ENCODE measurements at places on chromosomes 1 and 21.
A peak's percentile ranks its signal among the peaks of the same experiment; 100 is the strongest.

DNA sequence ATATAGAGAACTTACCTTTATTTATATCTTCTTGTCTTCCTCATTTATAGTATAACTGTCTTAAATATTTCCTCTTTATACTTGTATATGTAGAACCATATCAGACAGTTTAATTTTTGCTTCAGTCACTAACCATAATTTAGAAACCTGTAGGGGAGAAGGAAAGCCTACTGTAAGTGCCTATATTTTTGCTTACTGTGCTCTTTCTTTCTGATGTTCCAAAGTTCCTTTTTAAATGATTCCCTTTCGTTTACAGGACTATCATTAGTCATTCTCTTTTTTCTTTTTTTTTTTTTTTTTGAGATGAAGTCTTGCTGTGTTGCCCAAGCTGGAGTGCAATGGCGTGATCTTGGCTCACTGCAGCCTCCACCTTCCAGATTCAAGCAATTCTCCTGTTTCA, 109.7 kb downstream of the CENPF start:
- H3K4me3 ChIP-seq = no peak overlapping the region
- H3K36me3 ChIP-seq = no peaks in the 10 kb centered on the region
- no peaks in the 10 kb centered on the region for H3K4me1 ChIP-seq
- H3K27me3 ChIP-seq = no peaks in the 10 kb centered on the region
- no peak overlapping the region for H3K27ac ChIP-seq
- no peak for DNase-seq

- no peak for DNase-seq
- no peaks in the 10 kb centered on the region for H3K27me3 ChIP-seq
- H3K4me3 ChIP-seq = no peak overlapping the region
- H3K36me3 ChIP-seq = no peaks in the 10 kb centered on the region
- no peaks in the 10 kb centered on the region for H3K4me1 ChIP-seq
Observed at GRCh38 chr1:194535369-194535768, 1349.0 kb upstream of the B3GALT2 start.

- no peak overlapping the region for H3K4me3 ChIP-seq
- no peak for DNase-seq
- no peaks in the 10 kb centered on the region for H3K36me3 ChIP-seq
Observed at GRCh38 chr1:215397106-215397505, 170.0 kb upstream of the KCTD3 start.

DNA sequence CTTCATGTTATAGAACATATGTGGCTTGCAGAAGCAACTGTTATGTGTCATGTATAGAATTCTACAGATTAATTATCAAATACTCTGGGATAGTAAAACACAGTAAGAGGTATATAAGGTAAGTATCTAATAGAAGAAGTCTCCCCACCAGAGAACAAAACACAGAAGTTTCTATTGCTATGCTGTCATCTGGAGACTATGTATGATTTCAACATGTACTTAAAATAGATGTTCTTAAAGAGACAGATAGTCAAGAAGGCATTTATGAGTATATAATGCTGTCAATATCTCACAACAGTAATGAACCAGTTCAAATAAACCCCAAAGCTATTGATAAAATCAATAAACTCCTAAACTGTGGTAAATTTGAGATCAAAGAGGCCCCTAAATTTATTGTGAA, 8.1 kb upstream of the ADCY10 start:
- peaks cover 3% of the 10 kb centered on the region for H3K4me1 ChIP-seq
- H3K36me3 ChIP-seq = no peaks in the 10 kb centered on the region
- DNase-seq = no peak
- no peak overlapping the region for H3K27ac ChIP-seq
- no peak overlapping the region for H3K4me3 ChIP-seq

DNA sequence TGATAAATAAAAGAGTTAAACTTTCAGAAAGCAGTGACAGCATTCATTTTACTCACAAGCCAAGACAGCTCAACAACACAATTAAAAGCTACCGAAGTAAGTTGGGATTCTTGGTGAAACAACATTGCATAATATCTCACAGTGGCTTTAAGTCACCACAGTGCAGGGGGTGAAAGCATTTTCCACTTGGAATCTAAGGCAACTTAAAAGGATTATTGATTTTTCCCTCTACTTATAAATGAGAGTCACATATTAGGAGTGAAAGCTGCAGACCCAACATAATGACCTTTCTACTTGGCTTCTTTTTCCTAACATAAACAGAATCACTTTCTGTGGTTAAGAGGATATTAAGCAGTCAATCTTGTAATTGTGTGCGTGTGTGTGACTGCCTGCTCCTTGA, 536.6 kb upstream of the CXADR start:
- H3K27ac ChIP-seq = peak overlapping the region; percentile 64
- no peaks in the 10 kb centered on the region for H3K27me3 ChIP-seq
- H3K36me3 ChIP-seq = no peaks in the 10 kb centered on the region
- no peak for DNase-seq

DNA sequence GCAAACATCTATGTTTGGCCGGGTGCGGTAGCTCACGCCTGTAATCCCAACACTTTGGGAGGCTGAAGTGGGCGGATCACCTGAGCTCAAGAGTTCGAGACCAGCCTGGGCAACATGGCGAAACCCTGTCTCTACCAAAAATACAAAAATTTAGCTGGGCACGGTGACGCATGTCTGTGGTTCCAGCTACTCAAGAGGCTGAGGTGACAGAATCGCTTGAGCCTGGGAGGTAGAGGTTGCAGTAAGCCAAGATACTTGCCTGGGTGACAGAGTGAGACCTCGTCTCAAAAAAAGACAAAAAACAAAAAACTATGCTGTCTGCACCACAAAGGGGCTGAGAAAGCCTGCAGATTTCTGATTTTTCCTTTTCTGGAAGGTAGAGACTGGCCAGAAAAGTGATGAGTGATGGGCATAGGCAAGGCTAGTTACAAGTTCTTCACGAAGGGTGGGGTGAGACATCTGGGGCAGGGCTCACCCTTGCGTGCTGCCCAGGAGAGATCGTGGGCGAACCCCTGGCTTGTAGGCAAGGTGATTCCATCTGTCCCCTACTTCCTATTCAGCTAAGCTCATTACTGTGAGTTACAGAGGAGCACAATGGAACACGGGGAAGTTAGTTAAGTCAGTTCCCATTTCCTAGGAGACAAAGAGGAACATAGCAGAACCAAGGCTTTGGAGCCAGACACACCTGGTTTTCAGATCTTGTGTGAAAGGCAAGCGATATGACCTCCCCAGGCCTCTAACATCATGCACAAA, 3.2 kb downstream of the SLC2A1 start:
- no peaks in the 10 kb centered on the region for H3K36me3 ChIP-seq
- H3K27ac ChIP-seq = peak overlapping the region; percentile 95

GRCh38 chr1:57713501-57713900, 289.6 kb upstream of the DAB1 start:
- H3K27ac ChIP-seq = no peak overlapping the region
- DNase-seq = no peak
- no peaks in the 10 kb centered on the region for H3K27me3 ChIP-seq

- H3K4me3 ChIP-seq = no peak overlapping the region
- H3K36me3 ChIP-seq = no peaks in the 10 kb centered on the region
- no peak overlapping the region for H3K27ac ChIP-seq
- H3K27me3 ChIP-seq = no peaks in the 10 kb centered on the region
- DNase-seq = no peak
- H3K4me1 ChIP-seq = no peaks in the 10 kb centered on the region
Observed at GRCh38 chr1:92262516-92262915, 36.3 kb downstream of the GLMN start.

DNA sequence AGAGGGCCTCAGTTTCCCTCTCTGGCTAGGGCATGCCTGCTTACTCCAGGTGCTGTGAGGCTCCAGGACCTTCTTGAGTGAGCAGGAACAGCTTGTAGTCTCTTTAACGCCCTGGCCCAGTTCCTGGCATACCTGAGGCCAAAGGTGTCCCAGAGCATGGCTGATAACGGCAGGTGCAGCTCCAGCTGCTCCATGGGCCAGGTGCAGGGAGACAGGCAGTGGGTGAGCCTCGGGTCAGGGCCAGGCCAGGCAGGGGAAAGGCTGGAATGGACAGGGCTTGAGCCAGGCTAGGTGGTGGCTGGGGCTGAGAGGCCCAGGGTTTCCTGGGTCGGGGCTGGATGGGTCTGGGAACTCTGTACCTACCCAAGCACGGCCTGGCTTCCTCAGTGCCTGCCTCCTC, 18.3 kb downstream of the EDN2 start:
- peak overlapping the region; percentile 31 for H3K27ac ChIP-seq
- no peak overlapping the region for H3K4me3 ChIP-seq
- peaks cover 11% of the 10 kb centered on the region for H3K4me1 ChIP-seq
- H3K27me3 ChIP-seq = no peaks in the 10 kb centered on the region
- H3K36me3 ChIP-seq = no peaks in the 10 kb centered on the region

- H3K4me1 ChIP-seq = no peaks in the 10 kb centered on the region
- no peak overlapping the region for H3K27ac ChIP-seq
- no peak overlapping the region for H3K4me3 ChIP-seq
- no peak for DNase-seq
- no peaks in the 10 kb centered on the region for H3K36me3 ChIP-seq
- no peaks in the 10 kb centered on the region for H3K27me3 ChIP-seq
Observed at GRCh38 chr1:68516066-68516465, 19.2 kb upstream of the DEPDC1 start.

DNA sequence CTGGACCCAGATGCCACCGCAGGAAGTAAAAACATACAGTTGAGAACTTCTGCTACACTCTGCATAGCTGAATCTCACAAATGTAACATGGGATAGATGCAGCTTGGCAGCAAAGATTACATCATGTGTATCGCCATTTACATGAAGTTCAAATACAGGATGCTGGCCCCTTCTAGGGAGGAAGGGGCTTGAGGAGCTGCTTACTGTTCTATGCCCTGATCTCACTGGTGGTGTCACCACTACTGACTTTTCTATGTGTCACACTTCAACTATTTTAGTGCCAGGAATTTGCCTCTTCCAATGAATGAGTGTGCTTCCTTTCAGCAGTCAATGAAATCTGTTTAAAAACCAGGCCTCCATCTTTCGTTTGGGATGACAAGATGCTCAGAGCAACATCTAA, 31.1 kb downstream of the MRAP start:
- H3K36me3 ChIP-seq = peaks cover 27% of the 10 kb centered on the region
- H3K4me1 ChIP-seq = peaks cover 23% of the 10 kb centered on the region
- no peak for DNase-seq
- peak overlapping the region; percentile 64 for H3K27ac ChIP-seq

DNA sequence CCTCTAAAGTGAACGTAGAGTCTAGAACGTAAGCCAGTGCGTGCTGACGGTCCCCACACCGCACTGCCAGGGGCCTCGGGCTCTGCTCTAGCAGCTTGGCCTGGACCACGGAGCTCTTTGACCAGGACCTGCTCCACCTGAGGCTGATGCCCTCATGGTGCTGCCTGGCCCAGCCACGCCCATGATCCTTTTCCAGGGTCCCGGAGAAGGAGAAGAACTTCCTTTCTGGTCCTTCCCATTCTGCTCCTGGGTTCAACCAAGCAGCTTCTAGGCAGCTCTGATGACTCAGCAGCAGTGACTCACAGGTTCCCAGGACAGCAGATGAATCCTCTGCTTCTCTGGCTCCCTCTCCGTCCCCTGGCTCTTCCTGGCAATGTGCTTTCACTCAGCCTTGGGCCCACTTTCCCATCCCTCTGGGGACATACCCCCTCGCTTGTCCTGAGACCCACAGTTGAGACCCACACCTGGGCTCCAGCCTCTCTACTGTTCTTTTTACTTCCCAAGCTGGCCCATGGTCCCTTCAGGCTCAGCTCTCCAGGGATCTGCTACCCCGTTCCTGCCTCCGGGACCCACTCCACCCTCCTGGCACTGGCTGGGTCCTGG, 246.3 kb upstream of the RAB4A start:
- peaks cover 19% of the 10 kb centered on the region for H3K4me1 ChIP-seq
- no peak overlapping the region for H3K27ac ChIP-seq
- no peak for DNase-seq
- H3K36me3 ChIP-seq = no peaks in the 10 kb centered on the region

DNA sequence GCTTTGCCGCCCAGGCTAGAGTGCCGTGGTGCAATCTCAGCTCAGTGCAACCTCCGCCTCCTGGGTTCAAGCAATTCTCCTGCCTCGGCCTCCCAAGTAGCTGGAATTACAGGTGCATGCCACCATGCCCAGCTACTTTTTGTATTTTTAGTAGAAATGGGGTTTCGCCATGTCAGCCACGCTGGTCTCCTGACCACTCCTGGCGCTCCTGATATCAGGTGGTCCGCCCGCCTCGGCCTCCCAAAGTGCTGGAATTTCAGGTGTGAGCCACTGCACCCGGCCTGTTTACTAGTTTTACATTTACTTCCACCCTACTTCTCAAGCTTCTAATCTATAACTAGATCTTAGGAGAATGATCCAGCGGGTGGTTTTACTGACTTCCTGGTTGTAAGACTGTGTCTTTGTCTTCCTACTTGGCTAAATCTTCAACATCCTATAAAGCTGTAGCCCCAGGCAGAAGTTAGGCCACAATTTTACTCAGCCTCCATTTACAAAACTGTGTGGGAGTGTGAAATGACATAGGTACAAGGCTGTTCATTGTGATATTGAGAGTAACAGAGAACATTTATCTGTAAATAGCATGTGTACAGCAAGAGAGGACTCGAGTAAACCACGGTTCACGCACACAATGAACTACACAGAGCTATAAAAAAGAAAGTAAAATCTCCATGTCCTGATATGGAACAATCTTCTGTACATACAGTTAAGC, 9.6 kb upstream of the POU2F1 start:
- H3K36me3 ChIP-seq = no peaks in the 10 kb centered on the region
- H3K27me3 ChIP-seq = no peaks in the 10 kb centered on the region
- H3K4me3 ChIP-seq = no peak overlapping the region
- peaks cover 5% of the 10 kb centered on the region for H3K4me1 ChIP-seq

GRCh38 chr1:29749024-29749945, 513.0 kb downstream of the PTPRU start:
- no peak overlapping the region for H3K27ac ChIP-seq
- no peaks in the 10 kb centered on the region for H3K27me3 ChIP-seq
- H3K36me3 ChIP-seq = no peaks in the 10 kb centered on the region
- no peak overlapping the region for H3K4me3 ChIP-seq

- H3K27me3 ChIP-seq = no peaks in the 10 kb centered on the region
- H3K4me3 ChIP-seq = no peak overlapping the region
- peaks cover 11% of the 10 kb centered on the region for H3K4me1 ChIP-seq
- no peaks in the 10 kb centered on the region for H3K36me3 ChIP-seq
Observed at GRCh38 chr1:17447501-17447992, 8.1 kb upstream of the RCC2 start.

DNA sequence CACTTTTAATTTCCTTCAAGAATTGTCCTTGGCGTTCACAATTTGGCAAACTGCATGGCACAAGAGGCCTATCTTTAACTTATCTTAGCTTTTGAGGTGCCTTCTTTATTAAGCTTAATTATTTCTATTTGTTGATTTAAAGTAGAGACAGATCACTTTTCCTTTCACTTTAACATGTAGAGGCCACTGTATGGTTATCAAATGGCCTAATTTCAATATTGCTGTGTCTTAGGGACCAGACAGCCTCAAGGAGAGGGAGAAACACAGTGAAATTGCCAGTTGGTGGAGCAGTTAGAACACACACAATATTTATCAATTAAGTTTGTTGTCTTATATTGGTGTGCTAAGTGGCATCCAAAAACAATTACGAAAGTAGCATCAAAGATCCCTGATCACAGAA, 1013.9 kb downstream of the KCNT2 start:
- no peak overlapping the region for H3K27ac ChIP-seq
- no peaks in the 10 kb centered on the region for H3K4me1 ChIP-seq
- DNase-seq = no peak

DNA sequence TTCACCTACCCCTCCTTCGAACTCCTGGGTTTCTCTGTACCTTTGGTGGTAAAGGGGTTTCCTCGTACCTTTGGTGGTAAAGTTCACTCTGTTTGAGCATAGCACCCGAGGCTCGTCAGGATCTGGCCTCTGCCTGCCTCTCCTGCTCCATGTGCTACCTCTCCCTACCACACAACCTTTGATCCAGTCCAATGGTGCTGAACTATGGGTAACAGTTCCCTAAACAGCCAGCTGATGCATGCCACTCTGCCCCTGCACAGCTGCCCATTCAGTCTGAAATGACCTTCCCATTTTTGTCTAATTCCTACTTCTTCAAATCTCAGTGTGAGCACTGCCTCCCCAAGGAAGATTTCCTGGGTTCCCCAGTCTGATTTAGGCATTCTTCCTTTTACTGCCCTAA, 14.0 kb downstream of the OVAAL start:
- H3K4me3 ChIP-seq = no peak overlapping the region
- H3K36me3 ChIP-seq = no peaks in the 10 kb centered on the region
- no peaks in the 10 kb centered on the region for H3K27me3 ChIP-seq

Data from esophagus squamous epithelium (tissue), 5 donors.